ENCODE measurements at places on chromosomes 7 and 10.

GRCh38 chr7:73521636-73522104, 423 bp downstream of the BAZ1B start:
- no peak for DNase-seq

DNA sequence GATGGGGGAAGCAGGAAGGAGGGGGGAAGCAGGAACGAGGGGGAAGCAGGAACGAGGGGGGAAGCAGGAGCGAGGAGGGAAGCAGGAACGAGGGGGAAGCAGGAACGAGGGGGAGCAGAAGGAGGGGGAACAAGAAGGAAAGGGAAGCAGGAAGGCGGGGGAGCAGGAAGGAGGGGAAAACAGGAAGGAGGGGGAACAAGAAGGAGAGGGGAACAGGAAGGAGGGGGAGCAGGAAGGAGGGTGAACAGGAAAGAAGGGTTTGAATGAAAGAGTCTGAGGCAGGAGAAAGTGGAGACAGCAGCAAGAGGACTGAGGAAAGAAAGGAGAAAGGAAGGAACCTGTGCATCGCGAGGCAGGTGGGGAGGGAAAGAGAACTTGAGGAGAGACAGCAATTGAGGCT, 256.6 kb downstream of the PTEN start:
- no peak for DNase-seq

DNA sequence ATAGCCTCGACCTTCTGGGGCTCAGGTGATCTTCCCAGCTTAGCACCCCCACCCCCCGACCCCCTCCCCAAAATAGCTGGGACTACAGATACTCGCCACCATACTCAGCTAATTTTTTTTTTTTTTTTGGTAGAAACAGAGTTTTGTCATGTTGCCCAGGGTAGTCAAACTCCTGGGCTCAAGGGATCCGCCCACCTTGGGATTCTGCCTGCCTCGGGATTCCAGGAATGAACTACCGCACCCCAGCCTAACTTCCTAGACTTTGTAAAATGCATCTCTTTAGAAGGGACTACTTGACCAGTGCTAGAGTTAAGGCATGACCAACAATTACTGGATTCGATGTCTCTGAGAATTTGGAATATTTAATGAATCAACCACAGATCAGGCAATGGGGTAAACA, 85.9 kb downstream of the MDFIC start:
- DNase-seq: no peak

GRCh38 chr10:109126016-109126415, 797.3 kb downstream of the XPNPEP1 start:
- DNase-seq: no peak
